GM23338 (cell line): ENCODE measurements at places on chromosomes 12 and 14. TPM values are rescaled to one million over a fixed set of nuclear protein-coding genes. Genes with fewer than 3 reads are reported as not detected.

Gene RASSF3
- total RNA-seq = 39.6 and 48.1 TPM in 2 replicates

DNA sequence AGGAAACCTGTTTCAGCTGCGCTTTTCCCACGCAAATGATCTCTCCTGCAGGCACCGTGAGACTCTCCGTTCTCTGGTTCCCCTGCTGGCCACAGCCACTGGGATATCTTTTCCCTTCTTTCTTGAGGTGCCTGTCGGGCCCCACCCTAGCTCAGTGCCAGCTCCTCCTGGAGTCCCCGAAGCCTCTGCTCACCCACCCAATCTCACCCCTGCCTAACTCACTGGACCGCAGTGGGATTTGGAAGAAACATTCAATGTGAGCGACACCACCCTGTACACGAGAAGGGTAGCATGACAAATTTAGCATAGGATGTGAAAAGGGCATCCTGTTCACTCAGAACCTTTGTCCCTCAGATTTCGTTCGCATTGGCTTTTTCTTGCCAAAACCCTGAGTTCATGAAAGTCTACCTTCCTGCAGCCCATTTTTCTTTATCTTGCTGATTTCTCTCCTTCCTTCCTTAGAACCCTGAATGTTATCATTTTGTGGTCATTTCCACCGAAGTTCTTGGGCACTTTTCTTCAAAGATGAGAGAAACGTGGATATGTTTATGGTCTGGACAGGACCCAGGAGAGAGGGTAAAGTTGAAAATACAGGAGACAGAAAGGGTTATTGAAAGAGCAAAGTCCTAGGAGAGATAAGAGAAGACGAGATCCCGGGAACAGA, 63.6 kb upstream of the ELK3 start:
- peak; percentile 40 for DNase-seq

GRCh38 chr14:67856827-67857226, 37.2 kb downstream of the RAD51B start:
- DNase-seq = no peak

GRCh38 chr14:66311058-66311457, 175.1 kb upstream of the CCDC196 start:
- no peak for DNase-seq

GRCh38 chr12:110262442-110263388, 18.3 kb upstream of the ATP2A2 start:
- no peak for DNase-seq

DNA sequence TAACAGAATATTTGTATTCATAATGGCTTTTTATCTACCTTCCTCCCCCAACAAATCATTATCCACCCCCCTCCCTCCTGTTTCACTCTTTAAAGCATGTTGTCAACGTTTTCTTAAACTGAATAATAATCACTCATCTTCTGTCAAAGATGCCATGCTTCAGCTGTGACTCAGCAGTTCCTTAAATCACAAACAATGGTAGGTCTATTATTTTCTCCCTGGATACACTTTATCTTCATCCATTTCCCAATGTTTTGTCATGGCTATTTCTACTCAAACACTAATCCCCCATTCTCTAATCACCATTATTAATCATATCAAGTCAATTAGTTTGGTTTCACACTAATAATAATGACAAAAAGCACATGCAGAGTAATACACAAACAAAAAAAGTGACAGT, 6.5 kb downstream of the CLEC12B start:
- DNase-seq = no peak

GRCh38 chr12:39102474-39103209, 197.3 kb upstream of the CPNE8 start:
- no peak for DNase-seq

DNA sequence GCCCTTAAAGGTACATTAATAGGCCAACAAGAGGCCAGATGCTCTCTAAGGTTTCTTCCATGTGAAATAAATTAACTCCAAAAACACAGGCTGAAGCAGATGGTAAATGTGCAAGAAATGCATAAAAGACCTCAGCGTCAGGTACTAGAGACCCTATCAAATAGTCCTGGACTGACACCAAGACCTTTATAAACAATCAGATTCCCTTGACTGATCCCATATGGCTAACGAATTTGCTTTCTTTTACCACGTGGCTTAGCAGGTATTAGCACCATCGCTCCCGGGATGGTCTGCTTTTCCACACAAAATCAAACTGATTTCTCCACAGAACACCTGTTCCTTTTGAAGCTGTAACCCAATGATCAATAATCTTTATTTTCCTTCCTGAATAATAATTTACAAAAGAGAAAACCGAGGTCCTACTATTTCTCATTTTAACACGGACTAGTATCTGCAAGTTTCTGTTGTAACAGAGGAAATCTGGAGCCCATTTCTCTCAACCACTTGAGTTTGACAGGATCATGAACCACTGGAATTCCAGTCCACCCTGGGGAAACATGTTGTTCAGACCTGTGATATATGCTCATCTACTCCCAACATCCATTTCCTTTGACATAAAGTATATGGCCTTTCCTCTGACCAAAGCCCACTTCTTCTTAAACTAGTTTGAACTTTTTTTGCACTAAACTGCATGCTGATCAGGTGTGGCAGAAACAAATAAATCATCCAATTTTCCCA, 48.2 kb upstream of the DAAM1 start:
- DNase-seq = no peak

GRCh38 chr12:18382236-18382885, 121.0 kb downstream of the PIK3C2G start:
- no peak for DNase-seq

DNA sequence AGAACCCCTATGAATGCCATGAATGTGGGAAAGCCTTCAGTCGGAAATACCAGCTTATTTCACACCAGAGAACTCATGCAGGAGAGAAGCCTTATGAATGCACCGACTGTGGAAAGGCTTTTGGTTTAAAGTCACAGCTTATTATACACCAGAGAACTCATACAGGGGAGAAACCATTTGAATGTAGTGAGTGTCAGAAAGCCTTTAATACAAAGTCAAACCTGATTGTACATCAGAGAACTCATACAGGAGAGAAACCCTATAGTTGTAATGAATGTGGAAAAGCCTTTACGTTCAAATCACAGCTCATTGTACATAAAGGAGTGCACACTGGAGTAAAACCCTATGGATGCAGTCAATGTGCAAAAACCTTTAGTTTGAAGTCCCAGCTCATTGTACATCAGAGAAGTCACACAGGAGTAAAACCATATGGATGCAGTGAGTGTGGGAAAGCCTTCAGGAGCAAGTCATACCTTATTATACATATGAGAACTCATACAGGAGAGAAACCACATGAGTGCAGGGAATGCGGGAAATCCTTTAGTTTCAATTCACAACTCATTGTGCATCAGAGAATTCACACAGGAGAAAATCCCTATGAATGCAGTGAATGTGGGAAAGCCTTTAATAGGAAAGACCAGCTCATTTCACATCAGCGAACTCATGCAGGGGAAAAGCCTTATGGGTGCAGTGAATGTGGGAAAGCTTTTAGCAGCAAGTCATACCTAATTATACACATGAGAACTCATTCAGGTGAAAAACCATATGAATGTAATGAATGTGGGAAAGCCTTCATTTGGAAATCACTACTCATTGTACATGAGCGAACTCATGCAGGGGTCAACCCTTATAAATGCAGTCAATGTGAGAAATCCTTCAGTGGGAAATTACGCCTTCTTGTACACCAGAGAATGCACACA, 22.3 kb downstream of the ZNF268 start:
- peak; percentile 18 for DNase-seq

- peak; percentile 89 for DNase-seq
These were observed 46.1 kb downstream of the CYP46A1 start for GRCh38 chr14:99729991-99730875.
